GM12878 (cell line): ENCODE measurements at places on chromosomes 7 and 10. TPM values are rescaled to one million over a fixed set of nuclear protein-coding genes. Genes with fewer than 3 reads are reported as not detected.

DNA sequence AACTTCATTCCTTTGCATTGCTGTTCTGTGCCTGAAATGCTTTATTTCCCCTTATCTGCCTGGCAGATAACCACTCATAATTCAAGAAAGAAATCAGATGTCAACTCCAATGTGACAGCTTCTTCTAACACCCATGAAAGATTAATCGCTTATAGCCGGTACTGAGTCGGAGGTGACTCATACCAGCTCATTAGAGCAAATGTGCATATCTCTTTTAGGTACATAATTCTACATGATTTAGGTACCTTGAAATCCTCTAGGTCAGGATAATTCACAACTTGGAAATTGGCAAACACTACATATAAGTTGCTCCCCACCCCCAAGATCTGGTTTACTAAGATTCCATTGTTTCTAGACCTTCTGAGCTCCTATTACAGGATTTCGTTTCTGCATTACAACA, 554.4 kb upstream of the SORCS1 start:
- DNase-seq, result no peak
- H3K27me3 ChIP-seq, result no peaks in the 10 kb centered on the region
- H3K4me3 ChIP-seq, result no peak overlapping the region
- no peaks in the 10 kb centered on the region for H3K4me1 ChIP-seq
- H3K36me3 ChIP-seq, result no peaks in the 10 kb centered on the region
- no peak overlapping the region for H3K27ac ChIP-seq

DNA sequence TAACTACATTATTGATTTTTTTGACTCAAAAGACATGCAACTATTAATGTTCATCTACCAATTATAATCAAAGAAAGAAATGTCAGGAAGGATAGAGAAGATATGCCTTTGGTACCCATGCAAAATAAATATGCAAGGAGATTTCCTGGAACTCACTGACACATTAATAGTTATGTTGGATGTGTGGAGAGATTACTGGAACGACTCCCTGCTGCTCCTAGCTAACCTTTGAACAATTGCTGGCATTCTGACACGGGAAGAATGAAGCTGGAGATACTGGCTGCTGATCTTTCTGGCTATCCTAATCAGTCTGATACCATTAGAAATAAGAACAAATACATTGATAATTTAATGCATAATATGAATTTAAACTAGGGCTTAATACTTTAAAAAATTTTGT, 507.9 kb upstream of the NRG3 start:
- H3K27ac ChIP-seq, result no peak overlapping the region
- H3K4me3 ChIP-seq, result no peak overlapping the region
- H3K27me3 ChIP-seq, result no peaks in the 10 kb centered on the region
- no peaks in the 10 kb centered on the region for H3K4me1 ChIP-seq
- no peaks in the 10 kb centered on the region for H3K36me3 ChIP-seq

DNA sequence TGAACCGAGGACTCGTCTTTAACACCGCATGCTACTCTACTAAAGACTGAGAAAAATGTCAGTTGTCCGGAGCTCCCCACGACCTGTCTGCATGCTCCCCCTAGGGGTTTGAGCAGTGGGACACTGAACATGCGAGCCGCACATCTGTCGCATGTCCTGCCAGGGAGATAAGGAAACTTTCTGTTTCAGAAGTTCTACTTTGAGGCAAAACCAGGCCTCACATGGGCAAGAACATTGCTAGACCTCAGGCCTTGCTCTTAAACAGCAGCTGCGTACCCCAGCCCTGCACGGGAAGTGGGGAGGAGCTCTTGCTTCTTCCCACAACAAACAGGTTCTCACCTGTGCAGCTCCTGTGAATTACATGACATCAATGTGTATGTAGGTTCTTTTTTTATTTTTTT, 30.3 kb upstream of the HERPUD2 start:
- peak overlapping the region; percentile 95 for H3K27ac ChIP-seq
- H3K4me1 ChIP-seq, result peaks cover 71% of the 10 kb centered on the region
- no peak overlapping the region; the same call in 1 of the 2 replicates for H3K4me3 ChIP-seq
- DNase-seq, result peak; percentile 93

Gene RHOBTB1
- not detected in 2 replicates for polyA plus RNA-seq

DNA sequence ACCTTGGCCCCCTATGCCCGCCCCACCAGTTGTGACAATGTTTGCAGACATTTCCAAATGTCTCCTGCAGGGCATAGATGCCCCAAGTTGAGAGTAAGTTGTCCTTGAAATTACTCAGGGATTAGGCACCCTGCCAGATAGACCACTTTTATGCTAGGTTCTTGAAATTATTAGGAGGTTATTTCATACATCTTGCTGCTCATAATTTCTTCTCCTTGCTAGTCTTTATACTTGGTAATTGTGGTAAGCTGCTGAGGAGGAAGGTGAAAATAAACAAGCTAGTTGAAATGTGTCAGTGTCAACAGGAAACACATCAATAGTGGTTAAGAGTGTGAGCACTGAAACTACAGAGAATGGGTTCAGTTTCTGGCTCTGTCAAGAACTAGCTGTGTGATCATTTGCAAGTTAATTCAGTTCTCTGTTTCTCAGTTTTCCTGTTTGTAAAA, 63.7 kb upstream of the AOAH start:
- no peak overlapping the region for H3K27ac ChIP-seq
- DNase-seq, result peak; percentile 42
- no peaks in the 10 kb centered on the region for H3K27me3 ChIP-seq
- H3K4me3 ChIP-seq, result no peak overlapping the region
- peaks cover 13% of the 10 kb centered on the region for H3K4me1 ChIP-seq

GRCh38 chr7:90674625-90675024, 78.5 kb downstream of the CDK14 start:
- no peak for DNase-seq
- no peak overlapping the region for H3K27ac ChIP-seq
- H3K36me3 ChIP-seq, result no peaks in the 10 kb centered on the region
- H3K4me1 ChIP-seq, result no peaks in the 10 kb centered on the region

Gene FAM13C
- 0.18 TPM in 1 of 2 replicates, not detected in the other for polyA plus RNA-seq

- no peaks in the 10 kb centered on the region for H3K4me1 ChIP-seq
Observed at GRCh38 chr10:32923849-32924248, 34.2 kb downstream of the ITGB1 start.

Gene MRPS24
- 158 and 164 TPM in 2 replicates for polyA plus RNA-seq

DNA sequence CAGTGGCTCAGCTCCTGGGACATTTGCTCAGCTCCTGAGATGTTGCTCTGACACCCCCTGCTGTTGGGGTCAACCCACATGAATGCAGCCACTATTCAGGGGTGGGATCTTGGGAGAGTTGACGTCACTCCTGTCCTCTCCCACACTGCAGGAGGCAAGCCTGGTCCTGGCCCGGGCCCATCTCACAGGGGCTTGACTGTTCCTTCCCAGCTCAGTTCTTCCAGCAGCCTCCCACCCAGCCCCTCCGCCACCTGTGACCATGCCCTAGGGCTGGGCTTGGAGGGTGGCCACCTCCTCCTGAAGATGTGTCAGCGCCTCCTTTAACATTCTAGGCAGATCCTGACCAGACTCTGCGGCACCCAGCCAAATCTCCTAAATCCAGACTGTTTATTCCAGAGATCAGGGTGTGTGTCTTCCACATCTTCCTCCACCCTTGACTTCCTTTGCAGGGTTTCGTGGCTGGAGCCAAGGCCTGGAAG, 19.1 kb upstream of the OPALIN start:
- peaks cover 8% of the 10 kb centered on the region for H3K4me1 ChIP-seq
- no peak overlapping the region for H3K4me3 ChIP-seq
- DNase-seq, result no peak
- H3K27ac ChIP-seq, result no peak overlapping the region
- no peaks in the 10 kb centered on the region for H3K36me3 ChIP-seq

Gene FANK1
- polyA plus RNA-seq, result 0.16 TPM in 1 of 2 replicates, not detected in the other

GRCh38 chr7:91596287-91596686, 284.2 kb downstream of the MTERF1 start:
- H3K27me3 ChIP-seq, result no peaks in the 10 kb centered on the region
- no peak overlapping the region for H3K27ac ChIP-seq
- H3K4me3 ChIP-seq, result no peak overlapping the region
- H3K36me3 ChIP-seq, result no peaks in the 10 kb centered on the region

DNA sequence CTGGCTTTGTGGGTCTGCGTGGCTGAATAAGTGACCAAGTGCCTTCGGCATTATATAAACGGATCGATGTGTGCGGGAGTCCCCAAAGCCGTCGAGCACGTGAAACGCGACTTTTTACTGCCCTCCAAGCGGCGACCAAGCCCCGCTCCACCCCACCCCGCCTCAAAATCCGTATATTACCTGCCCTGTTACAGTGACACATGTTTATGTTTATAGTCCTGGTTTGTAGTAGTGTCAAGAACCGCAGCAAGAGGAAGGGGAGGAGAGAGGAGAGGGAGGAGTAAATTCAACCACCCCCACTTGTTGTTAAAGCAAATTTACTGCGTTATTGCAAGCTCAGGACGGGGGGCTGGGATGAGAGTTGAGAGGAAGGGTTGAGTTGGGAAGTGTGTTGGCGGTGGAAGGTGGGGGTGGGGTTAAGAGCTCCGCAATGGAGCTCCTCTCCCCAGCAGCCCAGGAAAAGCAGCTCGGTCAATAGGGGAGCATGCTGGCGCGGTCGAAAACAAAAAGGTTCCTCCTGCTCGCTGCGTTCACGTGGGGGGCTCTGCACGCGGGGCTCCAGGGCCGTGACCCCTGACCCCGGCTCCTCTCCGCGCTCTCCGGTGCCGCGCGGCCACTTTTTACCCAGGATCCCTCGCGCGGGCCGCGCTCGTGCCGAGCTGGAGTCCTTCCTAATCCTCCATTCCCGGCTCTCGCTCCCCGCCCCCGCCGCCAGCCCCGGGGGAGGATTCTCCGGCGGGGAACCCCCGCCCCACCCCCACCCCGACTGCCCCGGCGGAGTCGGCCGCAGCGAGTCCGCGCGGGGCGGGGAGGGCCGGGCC, at the start of gene SKIDA1:
SKIDA1 (minus strand) TSS at position 316 of the 821 bp plus-strand sequence. CDS start 7,860 bp downstream, outside the sequence.
- no peak for DNase-seq
- no peaks in the 10 kb centered on the region for H3K36me3 ChIP-seq
- peak within 1 kb of the TSS; percentile 80 for H3K4me3 ChIP-seq
- H3K27me3 ChIP-seq, result no peaks in the 10 kb centered on the region

GRCh38 chr10:130686689-130687300, 550.6 kb downstream of the GLRX3 start:
- H3K4me1 ChIP-seq, result no peaks in the 10 kb centered on the region
- H3K4me3 ChIP-seq, result no peak overlapping the region
- H3K27ac ChIP-seq, result no peak overlapping the region
- H3K27me3 ChIP-seq, result no peaks in the 10 kb centered on the region

- H3K27ac ChIP-seq, result no peak overlapping the region
- no peaks in the 10 kb centered on the region for H3K27me3 ChIP-seq
- no peak overlapping the region for H3K4me3 ChIP-seq
- H3K4me1 ChIP-seq, result no peaks in the 10 kb centered on the region
- H3K36me3 ChIP-seq, result no peaks in the 10 kb centered on the region
Observed at GRCh38 chr10:121490871-121491519, 107.2 kb downstream of the FGFR2 start.

Gene PCDH15
- polyA plus RNA-seq, result not detected in 2 replicates

GRCh38 chr10:30877111-30877510, 154.6 kb downstream of the ZNF438 start:
- no peak overlapping the region for H3K27ac ChIP-seq
- no peaks in the 10 kb centered on the region for H3K4me1 ChIP-seq

DNA sequence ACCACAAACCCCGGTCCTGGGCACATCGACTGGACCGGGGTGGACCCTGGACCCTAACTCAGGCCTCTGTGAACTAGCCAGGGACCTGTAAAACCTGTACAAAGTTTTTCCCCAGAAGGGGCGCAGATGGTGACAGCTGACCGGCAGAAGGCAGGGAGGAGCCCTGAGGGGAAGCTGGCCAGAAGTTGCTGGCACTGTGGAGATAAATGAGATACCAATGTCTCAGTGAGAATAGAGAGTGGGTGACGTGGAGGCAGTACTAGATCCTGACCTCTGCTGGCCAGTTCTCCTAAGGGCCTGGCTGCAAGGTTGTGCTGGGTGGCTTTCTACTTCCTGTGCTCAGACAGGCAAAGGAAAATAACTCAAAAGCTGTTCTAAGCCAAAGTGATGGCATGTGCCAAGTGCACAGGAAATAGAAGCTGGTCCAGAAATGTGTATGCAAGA, 10.6 kb upstream of the TSPAN14 start:
- no peak for DNase-seq
- H3K27me3 ChIP-seq, result no peaks in the 10 kb centered on the region; the same call in 1 of the 2 replicates
- H3K36me3 ChIP-seq, result no peaks in the 10 kb centered on the region
- H3K4me1 ChIP-seq, result peaks cover 5% of the 10 kb centered on the region
- no peak overlapping the region for H3K4me3 ChIP-seq

Gene ELAPOR2
- 2.7 and 3.7 TPM in 2 replicates for polyA plus RNA-seq

GRCh38 chr7:30525429-30525828, 20.8 kb upstream of the GGCT start:
- no peak overlapping the region for H3K4me3 ChIP-seq
- H3K36me3 ChIP-seq, result no peaks in the 10 kb centered on the region
- no peak overlapping the region for H3K27ac ChIP-seq
- H3K27me3 ChIP-seq, result no peaks in the 10 kb centered on the region

DNA sequence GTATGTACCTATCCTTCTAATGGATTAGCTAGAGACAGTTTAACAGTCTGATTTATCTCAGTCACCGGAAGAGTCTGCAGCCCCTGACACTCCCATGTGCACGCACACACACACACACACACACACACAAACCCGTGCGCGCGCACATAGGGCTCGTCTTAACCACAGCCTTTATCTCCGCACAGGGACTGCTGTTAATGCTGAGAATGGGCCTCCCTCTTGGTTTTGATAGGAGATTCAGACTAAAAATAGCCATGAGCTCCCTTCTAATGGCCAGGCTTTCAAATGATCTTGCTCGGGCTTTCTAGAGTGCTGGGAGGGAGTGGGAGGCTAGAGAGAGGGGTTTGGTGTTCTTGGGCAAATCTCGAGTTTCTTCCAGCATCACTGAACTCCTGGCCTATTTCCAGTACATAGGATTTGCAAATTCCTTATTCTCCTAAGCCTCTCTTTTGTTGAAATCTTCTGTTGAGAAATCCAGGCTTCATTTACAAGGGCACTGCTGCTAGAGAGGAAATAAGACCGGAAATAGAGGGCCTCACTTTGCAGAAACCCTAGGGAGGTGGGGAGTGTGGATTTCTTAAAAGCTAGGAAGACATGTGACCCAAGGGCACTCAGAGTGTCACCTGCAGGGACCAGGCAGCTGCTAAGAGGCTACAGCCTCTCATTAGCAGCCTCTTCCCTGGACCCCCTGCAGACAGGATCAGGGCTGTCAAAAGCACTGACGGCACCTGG, 2.4 kb downstream of the TMEM72 start:
- H3K27ac ChIP-seq, result no peak overlapping the region
- no peak for DNase-seq
- 0 out of 2 replicates have a peak, but pooled peaks cover 3% of the 10 kb centered on the region for H3K27me3 ChIP-seq
- no peaks in the 10 kb centered on the region for H3K36me3 ChIP-seq
- no peak overlapping the region for H3K4me3 ChIP-seq

DNA sequence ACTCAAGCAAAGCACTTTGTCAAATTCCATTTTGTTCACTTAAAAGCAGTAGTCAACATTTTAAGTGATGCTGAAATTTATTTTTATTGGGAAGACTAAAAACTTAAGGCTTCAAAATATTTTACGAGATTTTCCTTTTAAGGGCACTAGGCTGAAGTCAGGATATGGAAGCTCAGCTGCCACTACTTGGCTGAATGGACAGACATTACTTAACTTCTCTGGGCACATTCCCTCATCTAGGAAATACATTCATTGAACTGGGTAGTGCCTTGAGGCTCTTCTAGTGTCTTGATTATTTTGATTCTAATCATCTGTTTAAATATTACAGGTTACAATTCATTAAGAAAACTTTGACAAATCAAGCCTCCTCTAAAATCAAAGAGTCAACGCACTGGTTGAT, 11.1 kb downstream of the MEOX2 start:
- no peak overlapping the region for H3K4me3 ChIP-seq
- H3K27me3 ChIP-seq, result no peaks in the 10 kb centered on the region
- no peak overlapping the region for H3K27ac ChIP-seq
- no peak for DNase-seq
- H3K36me3 ChIP-seq, result no peaks in the 10 kb centered on the region
- no peaks in the 10 kb centered on the region for H3K4me1 ChIP-seq
